CD4-positive, alpha-beta T cell treated with Interleukin-17A for 1 hour (primary cell): ENCODE measurements at places on chromosomes 11 and 22.

- DNase-seq = no peak
Observed at GRCh38 chr11:76604626-76605241, 65.8 kb downstream of the LRRC32 start.

DNA sequence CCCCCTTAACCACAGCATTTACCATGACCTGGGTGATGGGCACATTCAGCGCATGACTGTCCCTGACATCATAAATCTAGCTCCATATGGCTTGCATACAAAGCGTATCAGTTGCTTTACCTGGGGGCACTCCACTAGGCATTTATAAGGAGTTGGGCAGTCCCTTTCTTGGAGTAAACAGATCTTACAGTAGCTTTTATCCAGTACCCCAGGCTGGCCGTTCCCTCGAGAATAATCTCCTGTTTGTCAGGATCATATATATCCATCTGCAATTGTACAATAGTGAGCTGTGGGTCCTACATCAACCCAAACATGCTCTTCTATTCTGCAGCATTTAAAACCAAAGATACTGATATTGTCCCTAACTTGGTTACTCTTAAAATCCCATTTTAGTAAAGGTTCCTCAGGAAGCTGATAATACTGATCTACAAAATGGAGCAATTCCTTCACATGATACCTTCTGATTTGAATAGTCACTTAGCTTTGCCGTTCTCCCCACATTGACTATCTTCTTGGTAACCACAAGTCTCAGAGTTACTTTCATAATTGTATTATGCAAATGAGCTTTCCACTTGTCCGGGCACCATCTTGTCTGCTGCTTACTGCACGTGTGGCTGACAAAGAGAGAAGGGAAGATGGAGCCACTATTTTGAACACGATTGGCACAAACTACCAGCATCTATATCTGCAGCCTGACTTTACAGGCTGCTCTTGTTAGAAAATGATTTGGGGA lies 205.0 kb downstream of the CWF19L2 start:
- no peak for DNase-seq

DNA sequence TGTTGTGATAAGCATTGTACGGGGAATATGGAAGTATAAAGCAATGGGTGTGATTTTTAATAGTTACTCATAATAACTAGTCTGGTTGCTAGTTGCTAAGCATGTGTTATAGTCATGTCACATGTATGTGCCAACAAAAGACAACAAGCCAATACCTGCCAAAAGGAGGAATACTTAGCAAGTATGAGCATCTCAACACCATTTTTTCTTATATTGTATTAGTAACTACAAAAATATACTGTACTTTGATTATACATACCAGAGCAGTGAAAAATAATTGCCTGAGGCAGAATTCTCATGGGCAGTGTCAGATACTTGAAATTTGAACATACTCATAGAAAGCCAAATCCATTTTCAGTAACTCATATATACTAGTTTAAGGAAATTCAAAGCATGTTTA lies 62.4 kb upstream of the ALKBH3 start:
- no peak for DNase-seq

GRCh38 chr22:30453731-30454510 lies 17.9 kb downstream of the SEC14L3 start:
- DNase-seq = no peak

GRCh38 chr11:45904309-45904915 lies 2.7 kb downstream of the FREY1 start:
- no peak for DNase-seq

DNA sequence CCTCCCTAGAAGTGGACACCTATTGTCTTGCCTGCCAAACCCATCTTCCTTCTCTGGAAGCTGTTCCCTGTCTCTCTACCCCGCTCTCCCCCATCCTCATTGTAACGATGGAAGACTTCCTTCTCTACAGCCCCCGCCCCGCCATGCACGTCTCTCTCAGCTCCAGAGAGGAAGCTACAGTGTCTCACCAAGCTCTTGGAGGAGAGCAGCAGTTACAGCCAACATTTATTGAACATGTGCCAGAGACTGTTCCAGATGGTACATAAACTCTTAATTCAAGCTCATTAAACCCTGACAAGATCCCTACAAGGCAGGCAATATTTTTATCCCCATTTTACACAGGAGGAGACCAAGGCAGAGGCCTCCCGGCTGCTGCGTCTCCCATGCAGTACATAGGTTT lies 15.1 kb downstream of the MCHR1 start:
- DNase-seq = no peak
